ENCODE measurements at places on chromosomes 11 and 22. TPM values are rescaled to one million over a fixed set of nuclear protein-coding genes. Genes with fewer than 3 reads are reported as not detected.

Gene TMEM223
- 11.8 TPM for total RNA-seq

Gene ART5
- not detected for total RNA-seq

Gene POU2AF3
- not detected for total RNA-seq

Gene C11orf91
- 1.4 TPM for total RNA-seq

Gene PIWIL4
- total RNA-seq: 0.25 TPM

Gene APOL4
- total RNA-seq: 2.6 TPM

Gene PTGDR2
- not detected for total RNA-seq

Gene P2RY6
- 0.30 TPM for total RNA-seq

Gene ENTHD1
- not detected for total RNA-seq

Gene OR8B3
- total RNA-seq: not detected

Gene WBP2NL
- not detected for total RNA-seq

Gene ACR
- 4.9 TPM for total RNA-seq

Gene ALDH3B1
- 0.37 TPM for total RNA-seq

Gene PLAAT5
- not detected for total RNA-seq

Gene CBX7
- total RNA-seq: 5.1 TPM

Gene NXPE2
- total RNA-seq: not detected

Gene SYT7
- 0.78 TPM for total RNA-seq

Data from endothelial cell of umbilical vein (primary cell).